Stimulated activated effector memory CD8-positive, alpha-beta T cell treated with anti-CD3 and anti-CD28 coated beads, Interleukin-12 subunit alpha, Interleukin-12 subunit beta, amount 100 ng/mL, for 72 hours (primary cell): ENCODE measurements at places on chromosomes 6 and 20.

- peak; percentile 28 for DNase-seq
Measured at GRCh38 chr6:18263418-18264218, 712 bp downstream of the DEK start.

DNA sequence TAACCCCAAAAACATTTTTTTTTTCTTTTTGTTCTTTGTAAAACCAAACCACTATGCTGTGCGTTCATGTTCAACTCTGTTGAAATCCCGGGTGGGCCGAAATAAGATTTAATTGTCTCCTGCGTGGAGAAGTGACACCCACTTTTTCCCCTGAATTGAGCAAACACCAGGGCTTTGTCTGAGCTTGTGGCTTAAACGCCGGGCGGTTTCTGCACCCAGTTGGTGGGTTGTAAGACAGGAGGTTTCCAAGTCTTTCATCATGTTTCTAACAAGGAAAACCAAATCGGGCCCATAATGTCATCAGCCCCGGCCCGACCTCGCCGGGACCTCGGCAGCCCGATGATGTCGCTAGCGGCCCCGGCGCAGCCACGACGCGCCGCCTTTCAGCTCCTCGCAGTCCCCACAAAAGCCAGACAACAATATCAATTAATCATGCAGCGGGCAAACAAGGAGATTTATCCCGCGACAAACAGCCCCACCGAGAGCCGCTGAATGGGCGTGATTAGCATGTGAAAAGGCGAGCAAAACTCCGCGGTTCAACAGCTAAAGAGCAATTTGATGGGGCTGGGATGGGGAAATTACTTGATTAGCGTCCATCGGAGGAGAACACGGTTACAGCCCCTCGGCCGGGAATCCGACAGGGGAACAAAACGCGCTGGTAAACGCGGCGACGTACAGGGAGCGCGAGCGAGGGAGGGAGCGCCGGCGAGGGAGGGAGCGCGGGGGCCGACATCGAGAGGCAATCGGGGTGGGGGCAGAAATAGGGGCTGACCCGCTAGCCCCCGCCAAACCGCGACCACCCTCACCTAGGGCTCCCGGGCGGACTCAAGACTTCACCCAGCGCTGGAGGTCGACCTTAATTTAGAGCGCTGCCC is 5.3 kb downstream of the LINC00237 start:
- DNase-seq: peak; percentile 68

DNA sequence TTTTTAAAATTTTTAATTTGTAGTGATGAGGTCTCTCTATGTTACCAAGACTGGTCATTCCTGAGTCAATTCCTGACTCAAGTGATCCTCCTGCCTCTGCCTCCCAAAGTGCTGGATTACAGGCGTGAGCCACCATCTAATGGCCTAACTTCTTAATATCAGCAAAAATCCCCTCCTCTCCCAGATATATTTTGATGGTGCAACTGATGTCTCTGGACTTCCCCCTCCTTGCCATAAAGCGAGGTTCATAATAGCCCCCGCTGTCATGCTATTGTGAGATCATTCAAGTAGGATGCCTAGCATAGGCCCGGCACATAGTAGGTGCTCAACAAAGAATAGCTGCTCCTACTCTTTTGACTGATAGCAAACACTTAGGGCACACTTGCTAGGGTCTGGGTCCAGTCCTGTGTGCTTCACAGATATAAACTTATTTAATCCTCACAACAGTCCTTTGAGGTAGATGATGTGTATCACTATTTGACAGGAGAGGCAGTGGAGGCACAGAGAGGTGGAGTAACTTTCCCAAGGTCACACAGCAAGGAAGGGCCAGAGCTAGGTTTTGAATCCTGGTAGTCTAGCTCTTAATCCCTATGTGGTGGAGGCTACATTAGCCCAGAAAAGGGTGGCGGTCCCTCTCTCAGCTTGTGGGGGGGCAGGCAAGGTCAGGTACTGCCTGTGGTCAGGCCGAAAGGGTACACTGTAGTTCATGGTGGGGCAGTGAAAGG is 14.6 kb downstream of the SRC start:
- DNase-seq: no peak

- no peak for DNase-seq
Measured at GRCh38 chr6:4743062-4743461, 33.1 kb upstream of the CDYL start.

GRCh38 chr6:33391922-33392594 is 435 bp downstream of the KIFC1 start:
- no peak for DNase-seq

DNA sequence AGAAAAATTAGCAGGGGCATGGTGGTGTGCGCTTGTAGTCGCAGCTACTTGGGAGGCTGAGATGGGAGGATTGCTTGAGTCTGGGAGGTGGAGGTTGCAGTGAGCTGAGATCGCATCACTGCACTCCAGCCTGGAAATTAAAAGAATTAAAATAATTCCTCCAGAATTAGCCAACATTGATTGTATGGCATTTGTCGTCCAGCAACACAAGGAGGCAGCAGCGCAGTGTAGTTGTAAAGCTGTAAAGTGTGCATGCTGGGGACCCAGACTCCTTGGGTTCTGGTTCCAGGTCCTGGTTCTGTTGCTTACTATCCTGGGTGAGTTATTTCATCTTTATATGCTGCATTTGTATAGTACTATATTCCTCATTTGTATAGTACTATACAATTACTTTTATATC is 41.4 kb downstream of the PEX7 start:
- DNase-seq: no peak

DNA sequence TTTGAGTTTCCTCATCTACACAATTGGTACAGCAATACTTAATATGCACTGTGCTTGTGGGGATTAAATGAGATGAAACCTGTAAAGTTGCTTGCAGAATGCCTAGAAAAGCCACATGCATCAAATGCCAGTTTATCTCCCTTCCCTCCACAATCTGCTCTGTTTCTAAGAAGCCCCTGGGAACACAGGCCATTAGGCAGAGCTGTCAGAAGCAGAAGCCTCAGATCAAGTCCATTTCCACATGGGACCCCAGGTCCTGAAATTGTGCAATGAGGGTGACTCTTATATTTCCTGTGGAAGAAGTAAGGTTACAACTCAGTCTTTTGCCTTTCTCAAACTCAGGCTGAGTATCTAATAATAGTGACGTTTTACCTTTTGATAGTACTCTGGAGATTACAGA is 737.4 kb downstream of the KIF16B start:
- no peak for DNase-seq

DNA sequence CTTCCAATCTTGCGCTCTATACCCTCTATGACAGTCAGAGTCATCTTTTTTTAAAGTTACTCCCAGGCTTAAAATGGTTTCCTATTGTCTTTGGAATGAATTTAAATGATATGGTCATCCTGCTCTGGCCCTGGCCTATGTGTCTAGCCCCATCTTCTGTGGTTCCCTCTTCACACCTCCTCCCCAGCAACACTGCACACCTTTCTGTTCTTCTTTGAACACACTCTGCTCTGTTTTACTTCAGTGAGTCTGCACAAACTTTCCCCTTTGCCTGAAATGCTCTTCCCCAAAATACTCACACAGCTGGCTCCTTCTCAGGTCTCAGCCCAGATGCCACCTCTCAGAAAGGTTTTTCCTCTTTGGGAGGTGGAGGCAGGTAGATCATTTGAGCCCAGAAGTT is 132.7 kb downstream of the FYN start:
- DNase-seq: no peak

GRCh38 chr20:55205665-55206064 is 730.3 kb downstream of the DOK5 start:
- no peak for DNase-seq

DNA sequence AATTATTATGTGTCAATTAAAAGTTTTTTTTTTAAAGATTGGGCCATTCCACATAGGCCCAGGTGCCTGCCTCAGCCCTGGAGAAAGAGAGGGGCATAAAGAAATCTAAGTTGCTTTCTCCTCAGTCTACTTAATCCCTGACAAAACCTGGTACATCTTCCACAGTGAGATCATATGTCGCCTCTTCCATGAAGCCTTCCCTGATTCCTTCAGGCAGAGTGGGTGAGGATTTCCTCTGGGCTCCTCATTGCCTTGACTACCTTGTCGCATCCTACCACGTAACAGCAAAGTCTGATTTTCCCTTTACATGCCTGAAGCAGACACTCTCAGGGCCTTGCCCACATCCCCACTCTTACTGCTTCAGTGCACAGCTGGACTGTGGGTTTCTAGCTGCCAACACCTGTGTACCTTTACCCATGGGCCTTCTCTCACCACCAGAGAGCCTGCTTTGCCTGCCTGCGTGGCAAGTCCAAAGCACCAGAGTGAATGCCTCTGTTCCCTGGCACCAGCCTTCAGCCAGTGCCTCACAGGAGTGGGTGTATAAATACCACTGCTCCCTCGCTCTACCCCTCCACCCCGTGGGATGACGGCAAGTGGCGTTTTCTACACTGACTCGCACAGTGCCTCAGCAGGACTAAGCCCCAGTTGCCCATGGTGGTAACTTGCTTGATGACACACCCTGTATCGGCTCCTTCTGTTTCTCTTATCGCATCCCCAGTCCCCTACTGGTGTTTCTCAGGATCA is 68.0 kb downstream of the EYA2 start:
- DNase-seq: no peak

DNA sequence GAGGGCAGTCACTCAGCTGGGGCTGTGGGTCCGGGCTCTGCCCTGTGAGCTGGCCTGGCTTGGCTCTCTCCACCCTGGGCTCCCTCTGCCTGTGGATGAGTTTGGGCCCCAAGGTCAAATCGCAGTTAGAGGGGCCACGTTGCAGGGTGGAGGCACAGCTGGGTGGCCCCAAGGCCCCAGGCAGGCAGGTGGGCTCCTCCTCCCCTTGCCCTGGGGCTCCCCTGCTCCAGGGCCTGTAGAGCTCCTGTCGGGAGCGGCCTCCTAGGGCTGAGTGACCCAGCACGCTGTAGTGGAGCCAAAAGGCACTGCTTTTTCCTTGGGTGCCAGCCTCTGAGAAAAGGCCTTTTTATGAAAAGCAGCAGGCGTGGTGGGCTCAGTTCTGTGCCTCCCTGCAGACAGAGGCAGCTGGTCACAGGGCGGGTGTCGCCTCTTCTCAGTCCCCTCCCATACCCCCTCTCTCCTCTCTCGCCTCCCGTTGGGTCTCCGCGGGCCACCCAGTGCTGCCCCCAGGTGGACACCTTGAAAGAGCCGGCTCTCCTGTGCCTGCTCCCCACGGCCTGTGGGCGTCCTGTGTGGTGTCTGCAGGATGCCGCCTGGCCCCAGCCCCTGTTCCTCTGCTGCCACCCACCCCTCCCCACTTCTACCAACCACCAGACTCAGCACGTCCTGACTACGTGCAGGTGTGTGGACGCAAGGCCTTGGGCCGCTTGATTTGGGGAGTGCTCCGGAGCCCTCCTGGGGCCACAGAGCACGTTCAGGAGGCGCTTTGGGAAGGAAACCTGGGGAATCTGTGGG is 13.2 kb downstream of the SS18L1 start:
- peak; percentile 59 for DNase-seq

GRCh38 chr20:34068001-34068400 is 44.0 kb downstream of the EIF2S2 start:
- no peak for DNase-seq

GRCh38 chr6:118678866-118679265 is 27.5 kb upstream of the CEP85L start:
- no peak for DNase-seq

- no peak for DNase-seq
Measured at GRCh38 chr6:124119596-124119995, 315.9 kb downstream of the NKAIN2 start.

GRCh38 chr6:53090576-53090975 is 25.4 kb downstream of the FBXO9 start:
- no peak for DNase-seq

- DNase-seq: no peak
Measured at GRCh38 chr6:129598244-129599187, 111.5 kb downstream of the ARHGAP18 start.

- DNase-seq: no peak
Measured at GRCh38 chr6:122619309-122619708, 9.1 kb downstream of the PKIB start.

GRCh38 chr6:33975661-33976436 is 170.0 kb downstream of the GRM4 start:
- no peak for DNase-seq

DNA sequence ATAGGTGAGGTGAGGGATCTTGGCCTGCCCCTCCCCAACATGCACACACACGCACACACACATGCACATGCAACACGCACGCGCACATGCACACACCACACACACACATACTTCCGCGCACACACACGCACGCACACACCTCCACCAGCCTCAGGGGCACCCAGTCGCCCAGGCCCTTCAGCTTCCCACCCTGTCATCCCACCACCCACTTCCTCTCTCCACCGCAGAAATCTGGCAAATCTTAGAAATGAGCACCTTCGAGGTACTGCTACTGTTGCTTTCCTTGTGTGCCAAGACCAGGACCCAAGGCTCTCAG is 1.2 kb downstream of the SPDEF start:
- DNase-seq: no peak

- DNase-seq: no peak
Measured at GRCh38 chr20:63839620-63840019, 8.6 kb upstream of the ZBTB46 start.

DNA sequence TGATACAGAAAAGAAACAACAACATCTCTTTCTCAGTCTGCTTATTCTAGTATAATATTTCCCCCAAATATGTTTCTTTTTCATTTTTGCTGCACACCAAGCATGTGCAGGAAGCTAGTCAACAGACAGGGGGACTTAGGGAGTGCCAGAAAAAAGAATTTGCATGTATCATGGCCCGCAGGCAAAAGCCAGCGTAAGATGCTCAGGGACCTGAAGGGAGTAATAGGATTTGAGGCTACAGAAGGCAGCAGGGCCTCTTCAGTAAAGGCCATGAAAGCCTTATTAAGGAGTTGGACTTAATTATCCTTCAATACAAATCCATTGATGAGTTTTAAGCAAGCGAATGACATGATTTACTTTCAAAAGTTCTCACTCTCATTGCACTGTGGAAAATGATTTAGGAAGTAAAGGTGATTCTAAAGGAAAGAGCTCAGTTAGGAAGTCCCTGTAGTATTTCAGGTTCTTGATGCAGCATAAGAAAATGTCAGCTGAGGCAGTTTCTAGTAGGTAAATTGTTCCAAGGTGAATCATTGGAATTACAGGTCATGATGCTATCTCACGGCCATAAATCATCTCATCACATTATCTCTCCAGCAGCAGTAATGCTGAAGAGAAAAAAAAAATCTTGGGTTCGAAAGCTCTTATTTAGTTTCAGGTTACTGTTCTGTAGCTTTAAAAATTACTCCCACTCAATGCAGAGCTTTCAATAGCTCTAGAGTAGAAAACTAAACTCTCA is 94.8 kb downstream of the PTCHD4 start:
- DNase-seq: no peak

- no peak for DNase-seq
Measured at GRCh38 chr6:70028926-70029325, 162.6 kb downstream of the COL19A1 start.
